ENCODE measurements at places on chromosomes 13 and 19.
A peak's percentile ranks its signal among the peaks of the same experiment; 100 is the strongest.

GRCh38 chr13:24745861-24746617 lies 17.9 kb upstream of the RNF17 start:
- no peak for DNase-seq

GRCh38 chr13:46874006-46874405 lies 22.8 kb downstream of the HTR2A start:
- no peak for DNase-seq

- DNase-seq: peak; percentile 92
Observed at GRCh38 chr19:38417544-38418506, 8.2 kb downstream of the RASGRP4 start.

GRCh38 chr13:40536443-40537113 lies 129.9 kb downstream of the FOXO1 start:
- peak; percentile 27 for DNase-seq

DNA sequence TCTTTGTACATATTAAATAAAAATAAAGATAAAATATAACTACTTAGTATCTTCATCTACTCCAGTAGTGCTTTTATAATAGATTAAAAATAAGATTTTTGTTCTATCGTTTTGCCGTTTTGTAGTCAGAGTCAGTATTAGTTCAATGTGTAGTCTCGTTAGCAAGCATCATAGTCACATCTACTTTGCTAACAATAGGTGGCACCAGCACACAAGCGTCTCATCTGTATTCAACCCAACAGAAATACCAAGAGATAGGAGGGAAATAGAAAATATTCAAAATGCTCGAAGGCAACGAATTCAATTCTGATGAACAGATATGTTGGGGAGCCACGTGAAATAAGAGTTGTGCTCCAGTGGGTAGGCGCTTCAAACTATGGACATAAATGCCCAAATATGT lies 21.4 kb upstream of the MICU2 start:
- no peak for DNase-seq

GRCh38 chr13:42247883-42248282 lies 24.1 kb upstream of the AKAP11 start:
- no peak for DNase-seq

- DNase-seq: no peak
Observed at GRCh38 chr13:110855363-110855762, 59.5 kb downstream of the ANKRD10 start.

GRCh38 chr13:51192348-51192747 lies 29.9 kb upstream of the FAM124A start:
- DNase-seq: peak; percentile 71

DNA sequence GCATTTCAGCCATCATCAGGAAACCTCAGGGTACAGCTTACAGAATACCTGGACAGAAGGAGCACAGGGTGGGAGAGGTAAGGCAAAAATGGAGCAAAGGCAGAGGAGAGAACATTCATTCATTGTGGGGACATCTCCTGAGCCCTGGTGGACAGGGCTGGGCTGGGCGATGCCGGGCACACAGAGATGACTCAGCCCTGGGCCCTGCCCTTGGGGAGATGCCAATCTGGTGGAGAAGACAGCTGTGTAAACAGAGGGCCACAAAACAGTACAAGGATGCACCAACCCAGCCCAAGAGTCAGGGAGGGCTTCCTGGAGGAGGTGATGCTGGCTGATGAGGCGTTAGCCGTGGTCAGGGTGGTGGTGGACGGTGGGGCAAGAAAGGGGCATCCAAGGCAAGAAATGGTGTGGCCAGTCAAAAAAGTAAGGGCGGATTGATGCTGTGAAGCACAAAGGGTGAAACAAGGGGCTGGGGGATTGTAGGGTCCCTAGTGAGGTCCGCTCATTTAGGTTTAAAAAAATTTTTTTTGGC lies 3.6 kb upstream of the HAS1 start:
- no peak for DNase-seq

DNA sequence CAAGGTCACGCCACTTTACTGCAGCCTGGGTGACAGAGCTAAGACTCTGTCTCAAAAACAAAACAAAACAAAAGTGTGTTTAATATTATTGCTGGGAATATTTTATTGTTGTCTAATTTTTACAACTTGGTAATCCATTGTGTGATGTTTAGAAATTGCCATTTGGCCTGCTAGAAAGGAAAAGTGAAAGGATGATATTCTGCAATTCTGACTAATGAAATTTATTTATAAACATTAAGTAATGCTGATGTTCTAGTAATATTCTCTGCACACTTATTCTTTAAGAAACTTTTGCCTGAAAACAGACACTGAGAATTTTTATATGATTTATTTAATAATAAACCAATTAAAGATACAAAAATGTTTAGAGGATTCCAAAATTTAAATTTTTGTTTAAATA lies 87.4 kb downstream of the ELF1 start:
- peak; percentile 64 for DNase-seq

GRCh38 chr19:38784224-38784623 lies 4.8 kb upstream of the LGALS7B start:
- DNase-seq: no peak

DNA sequence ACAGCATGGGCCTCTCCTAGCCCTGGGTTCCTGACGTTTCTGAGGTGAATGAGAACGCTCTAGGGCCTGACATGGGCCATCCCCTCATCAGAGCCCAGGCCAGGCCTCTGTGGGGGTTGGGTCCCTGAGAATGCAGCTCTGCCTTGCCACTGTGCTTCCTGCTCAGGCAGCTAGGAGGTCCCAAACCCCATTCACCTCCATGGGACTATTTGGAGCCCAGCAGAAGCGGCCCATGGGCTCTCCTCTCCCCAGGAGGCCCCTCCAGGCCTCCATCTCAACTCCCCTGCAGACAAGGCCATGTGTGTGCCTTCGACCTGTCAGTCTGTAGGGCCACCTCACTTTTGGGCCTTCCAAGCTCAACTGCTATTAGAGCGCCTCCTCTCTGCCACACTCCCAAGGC lies 36.9 kb downstream of the ELL start:
- no peak for DNase-seq

DNA sequence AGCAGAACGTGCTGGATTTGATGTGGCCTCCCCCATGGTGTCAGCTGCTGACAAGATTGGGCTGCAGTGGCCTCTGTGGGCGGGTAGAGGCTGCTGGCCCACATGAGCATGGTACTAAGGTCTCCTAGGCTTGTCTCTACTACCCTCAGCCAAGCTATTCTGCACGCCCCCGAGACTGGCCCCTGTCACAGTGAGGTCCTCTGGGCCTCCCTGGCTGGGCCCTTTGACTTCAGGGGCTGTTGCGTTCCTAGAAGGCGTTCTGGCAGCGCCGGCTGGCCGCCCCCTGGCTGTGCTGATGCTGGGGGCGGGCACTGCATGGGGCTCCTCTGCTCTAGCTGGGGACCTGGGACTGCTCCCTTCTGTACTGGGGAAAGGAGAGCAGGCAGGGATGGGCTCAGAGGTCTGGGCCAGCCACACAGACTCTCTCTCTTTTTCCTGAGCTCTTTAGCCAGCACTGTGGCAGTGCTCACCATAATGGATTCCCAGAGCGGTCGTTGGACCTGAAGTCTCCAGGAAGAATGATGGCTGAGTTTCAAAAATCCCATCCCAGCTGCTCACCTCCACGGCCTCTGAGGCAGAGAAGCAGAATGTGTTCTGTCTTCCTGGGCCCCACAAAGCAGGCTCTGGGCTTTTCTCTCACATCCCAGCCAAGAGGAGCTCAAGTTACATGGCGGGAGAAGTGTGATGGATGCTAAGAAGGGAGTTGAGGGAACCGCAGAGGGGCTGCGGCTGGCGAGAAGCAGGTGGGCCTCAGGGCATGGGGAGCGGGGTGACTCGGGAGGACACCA lies 32.3 kb downstream of the TSSK6 start:
- DNase-seq: no peak

Data from inflammatory macrophage treated with lipopolysaccharide for 4 hours (primary cell).